Inflammatory macrophage (primary cell): ENCODE measurements at places on chromosomes 1 and 21.
A peak's percentile ranks its signal among the peaks of the same experiment; 100 is the strongest.

DNA sequence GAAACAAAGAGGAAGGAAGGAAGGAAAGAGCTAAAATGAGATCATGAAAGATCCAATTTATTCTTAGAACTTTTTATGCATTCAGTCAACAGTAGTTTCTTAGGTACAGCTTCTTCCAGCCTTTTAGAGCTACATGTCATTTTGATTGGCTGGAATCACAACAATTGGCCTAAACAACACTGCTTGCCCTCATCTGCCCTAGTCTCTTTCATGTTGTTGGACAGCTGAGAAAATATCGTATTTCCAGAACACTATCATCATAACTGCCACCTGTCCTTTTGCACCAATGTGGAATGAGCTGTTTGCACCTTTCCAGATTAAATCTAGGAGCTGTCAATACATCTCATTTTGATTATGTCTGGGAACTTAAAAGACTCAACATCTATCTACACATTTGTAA, 161.7 kb downstream of the TGFBR3 start:
- DNase-seq, result no peak

GRCh38 chr1:92306020-92306419, 7.2 kb downstream of the RPAP2 start:
- no peak for DNase-seq

DNA sequence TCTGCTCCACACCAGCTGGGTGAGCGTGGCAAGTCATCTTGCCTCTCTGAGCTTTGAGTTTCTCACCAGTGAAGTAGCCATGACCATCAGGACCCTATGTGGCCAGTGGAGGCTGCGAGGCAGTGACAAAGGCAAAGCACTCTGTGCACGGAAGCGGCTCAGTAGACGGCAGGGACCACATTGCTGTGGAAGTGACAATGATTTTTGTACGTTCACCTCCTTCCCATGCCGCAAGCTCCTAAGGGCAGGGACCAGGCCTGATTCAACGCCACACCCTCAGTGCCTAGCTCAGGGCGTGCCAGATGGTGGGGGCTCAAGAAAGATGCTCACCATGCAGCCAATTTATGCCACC, 210.5 kb downstream of the MATN1 start:
- DNase-seq, result no peak

DNA sequence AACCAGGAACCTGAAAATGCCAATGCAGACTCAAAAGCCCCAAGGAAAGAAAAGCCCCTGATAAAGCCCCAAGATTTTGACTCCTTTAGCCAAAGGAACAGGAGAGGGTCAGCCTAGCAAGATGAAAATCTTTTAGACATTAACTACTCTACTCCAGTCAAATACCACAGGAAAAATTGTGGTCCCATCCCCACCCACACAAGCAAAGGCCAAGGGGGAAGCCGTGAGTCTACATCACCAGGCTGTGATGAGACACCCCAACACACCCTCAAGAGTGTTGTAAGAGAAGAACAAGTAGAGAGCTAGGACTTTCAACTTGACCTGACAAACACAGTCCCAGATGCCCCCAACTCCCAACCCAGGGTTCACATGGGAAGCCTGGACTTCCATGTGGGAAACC, 192.8 kb upstream of the NR5A2 start:
- peak; percentile 80 for DNase-seq
